ENCODE measurements at places on chromosomes 5 and 9.

GRCh38 chr9:114339130-114339908 is 9.7 kb downstream of the ORM2 start:
- DNase-seq, result peak; percentile 13

DNA sequence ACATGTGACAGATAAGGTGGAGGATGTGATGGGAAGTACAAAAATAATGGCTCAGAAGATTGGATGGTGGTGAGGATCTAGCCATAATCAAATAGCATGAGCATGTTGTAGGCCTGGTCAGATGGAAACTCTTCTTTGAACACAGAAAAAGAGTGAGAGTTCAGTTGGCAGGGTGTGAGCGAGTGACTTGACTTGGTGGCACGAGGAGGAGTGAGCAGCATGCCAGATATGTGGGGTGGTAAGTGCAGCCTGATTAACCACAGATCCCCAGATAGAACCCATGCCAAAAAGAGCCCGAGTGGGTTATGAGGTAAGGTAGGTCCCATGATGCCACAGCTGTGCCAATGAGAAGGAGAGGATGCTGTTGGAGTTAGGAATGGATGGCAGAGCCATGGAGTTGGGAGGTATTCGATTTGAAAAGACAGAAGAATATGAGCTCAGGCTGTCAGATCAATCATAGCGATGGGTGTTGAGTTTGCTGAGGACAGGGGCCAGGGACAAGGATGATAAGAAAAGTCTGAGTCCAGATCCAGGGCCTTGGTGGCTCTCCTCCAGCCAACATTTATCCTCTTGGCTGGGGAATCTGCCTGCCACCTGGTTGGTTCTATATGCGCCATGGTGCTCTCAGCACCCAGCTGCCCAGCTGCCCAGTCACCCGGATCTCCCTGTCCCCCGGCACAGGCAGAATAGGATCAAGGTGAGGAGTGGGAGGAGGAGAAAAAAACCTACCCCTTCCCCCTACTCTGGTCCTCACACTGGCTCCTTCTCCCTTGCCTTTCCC is 16.5 kb downstream of the GARNL3 start:
- no peak for DNase-seq

GRCh38 chr5:135660826-135661575 is 82.2 kb upstream of the CXCL14 start:
- peak; percentile 66 for DNase-seq

GRCh38 chr9:19460243-19460642 is 51.4 kb downstream of the ACER2 start:
- DNase-seq, result no peak

DNA sequence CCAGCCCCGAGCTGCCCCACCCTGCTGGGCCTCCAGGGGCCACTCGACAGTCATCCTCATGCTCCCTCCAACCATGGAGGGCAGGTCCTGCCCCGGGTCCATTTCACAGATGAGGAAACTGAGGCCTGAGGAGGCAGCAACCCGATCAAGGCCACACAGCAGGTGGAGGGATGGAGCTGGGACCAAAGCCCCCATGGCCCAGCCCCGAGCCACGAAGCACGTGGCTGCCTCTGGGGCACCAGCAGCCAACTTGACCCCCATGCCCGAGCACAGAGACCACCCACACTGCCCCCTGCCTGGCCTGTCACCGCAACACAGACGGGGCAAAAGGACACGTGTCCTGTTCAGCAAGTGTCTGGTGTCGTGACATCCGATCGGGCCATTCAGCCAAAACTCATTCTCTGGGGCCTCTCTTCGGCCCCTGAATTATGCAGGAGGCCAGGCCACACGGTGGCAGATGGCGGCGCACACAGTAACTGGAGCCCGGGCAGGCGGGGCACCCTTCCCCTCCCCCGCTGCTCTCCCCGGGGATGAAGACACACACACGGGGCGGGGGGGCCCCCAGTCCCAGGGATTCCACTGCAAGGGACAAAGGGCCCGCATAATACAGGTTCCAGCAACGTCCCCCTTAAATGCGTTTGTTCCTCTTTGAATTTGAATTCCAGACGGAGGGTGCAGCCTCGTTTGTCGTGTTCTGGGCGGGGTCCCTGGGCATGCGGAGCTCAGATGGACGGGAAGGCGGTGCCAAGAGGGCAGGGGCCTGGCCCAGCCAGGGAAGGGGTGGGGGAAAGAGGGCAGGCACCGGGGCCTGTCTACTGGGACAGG is 29.4 kb upstream of the TMEM250 start:
- no peak for DNase-seq

DNA sequence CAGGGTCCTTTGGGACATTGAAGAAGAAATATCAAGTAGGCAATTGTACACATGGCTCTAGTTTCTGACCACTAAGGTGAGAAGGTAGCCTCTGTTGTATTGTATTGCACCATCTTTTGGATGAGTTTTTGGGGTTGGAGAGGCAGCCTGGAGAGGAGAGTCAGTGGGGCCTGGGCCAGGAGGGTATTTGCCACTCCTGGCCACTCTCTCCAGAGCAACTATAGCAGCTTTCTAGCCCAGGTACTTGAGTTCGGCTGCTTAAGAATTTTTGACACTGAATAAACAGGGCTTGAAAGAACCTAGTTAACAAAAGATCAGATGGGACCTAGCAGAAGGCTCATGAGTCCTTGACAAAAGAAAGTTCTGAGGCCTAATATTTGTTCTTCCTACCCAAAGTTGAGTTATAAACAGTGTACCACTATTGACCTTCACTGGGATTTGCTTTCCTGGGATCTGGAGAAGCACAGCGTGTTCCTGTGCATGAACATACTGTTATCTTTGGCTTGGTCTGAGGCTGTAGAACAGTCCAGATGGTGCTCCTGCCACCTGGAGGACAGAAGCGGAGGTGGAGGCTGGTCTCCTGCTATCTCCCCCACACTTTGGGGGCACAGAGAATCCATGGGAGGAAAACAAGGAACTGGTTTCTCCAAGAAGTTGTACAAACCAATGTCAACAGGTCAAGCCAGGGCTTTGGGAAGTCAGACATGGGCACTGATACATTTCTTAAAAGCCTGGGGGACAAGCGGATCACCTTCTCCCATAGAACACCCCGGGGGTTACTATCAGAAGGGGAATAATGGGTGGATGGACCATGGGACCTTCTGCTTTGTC is 110.4 kb upstream of the LIFR start:
- DNase-seq, result peak; percentile 2

DNA sequence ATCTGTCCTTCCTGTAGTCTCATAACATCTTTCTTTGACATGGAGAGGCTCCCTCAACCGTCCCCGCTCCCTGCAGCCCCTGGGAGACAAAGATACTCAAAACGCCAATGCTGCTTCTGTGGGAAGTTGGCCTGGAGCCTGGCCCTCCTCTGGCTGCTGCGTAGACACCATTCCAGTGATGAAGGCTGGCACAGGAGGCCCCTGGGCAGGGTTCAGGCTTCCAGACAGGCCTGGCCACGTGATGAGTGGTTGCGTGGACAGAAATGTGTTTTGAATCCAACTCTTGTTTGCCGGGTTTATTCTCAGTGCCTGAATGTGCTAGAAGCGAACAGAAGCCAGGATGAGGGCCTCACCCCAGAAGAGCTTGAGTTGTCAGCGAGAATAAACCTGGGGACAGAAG is 43.2 kb upstream of the NKX2-5 start:
- no peak for DNase-seq

DNA sequence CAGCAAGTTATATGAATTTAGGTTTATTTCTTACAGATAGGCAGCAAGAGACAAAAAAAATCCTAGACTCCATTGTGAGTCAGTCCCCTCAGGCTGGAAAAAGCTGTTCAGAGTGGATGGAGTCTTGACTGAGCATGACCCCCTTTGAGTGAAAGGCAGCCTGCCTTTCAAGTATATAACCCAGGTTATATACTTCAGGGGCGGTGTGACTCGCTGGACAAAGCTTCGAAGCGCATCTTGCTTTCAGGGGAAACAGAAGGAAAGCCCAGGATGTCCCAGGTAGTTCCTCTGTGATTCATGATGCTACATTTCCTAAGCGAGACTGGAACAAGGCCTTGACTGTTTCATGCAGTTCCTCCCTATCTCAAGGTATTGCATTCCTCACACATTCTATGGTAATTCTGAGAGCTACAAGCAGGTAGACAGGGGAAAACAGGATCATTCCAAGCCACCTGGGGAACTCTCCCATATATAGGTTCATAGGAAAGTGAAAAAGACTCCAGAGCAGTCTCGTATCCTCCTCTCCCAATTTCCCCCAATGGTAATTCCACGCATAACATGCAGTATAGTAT is 1244.1 kb upstream of the CDH6 start:
- DNase-seq, result no peak

DNA sequence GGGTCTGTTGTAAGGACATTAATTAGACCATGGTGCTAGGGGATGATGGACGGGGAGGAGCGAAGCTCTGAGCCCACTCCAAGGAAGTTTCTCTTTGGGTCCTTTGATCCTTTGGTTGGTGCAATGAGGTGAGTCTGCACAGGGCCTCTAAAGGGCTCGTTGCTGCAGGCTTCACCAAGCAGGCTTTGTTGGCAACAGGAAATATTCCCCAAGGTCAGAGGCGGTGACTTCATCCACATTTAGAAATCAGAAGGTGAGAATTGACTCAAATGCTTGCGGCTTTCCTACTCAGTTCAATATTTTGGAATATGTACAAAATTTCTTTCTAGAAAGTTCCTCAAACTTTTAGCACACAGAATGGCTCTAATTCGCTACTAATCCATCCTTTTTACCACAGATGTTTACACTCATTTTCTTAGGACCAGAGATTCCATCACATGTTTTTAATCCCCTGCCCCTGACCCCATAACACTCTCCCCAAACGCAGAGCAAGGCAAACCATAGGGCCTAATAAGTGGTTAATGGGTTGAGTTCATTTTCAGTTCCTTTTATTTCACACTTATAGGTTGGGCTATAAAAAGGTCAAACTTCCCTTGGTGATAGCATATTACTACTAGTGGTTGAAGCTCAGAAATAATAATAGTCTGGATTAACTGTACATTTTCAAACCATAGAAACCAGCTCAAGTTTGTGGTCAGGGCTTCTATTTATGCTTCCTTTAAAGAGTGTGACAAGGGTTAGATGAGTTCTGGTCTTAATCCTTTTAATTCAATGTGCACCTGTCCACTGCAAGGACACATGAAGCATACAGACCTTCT is 37.3 kb upstream of the TMEM252 start:
- DNase-seq, result no peak

- no peak for DNase-seq
Observed at GRCh38 chr5:138603249-138603920, 28.2 kb upstream of the HSPA9 start.

DNA sequence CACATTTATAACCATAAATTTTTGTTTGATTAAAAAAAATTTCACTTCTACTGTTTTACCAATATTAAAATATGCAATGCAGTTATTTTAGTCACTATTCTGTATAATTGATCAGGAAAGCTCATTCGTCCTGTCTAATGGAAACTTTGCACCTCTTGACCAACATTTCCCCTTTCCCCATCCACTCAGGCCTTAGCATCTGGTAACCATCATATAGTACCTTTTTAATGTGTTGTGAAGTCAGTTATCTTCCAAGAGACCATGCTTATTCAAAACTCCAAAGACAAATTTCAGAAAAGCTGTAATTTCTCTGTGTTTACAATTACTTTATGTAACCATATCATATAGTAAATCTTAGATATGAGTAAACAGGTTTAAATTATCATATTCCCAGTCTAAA is 145.9 kb downstream of the CTNND2 start:
- DNase-seq, result no peak

GRCh38 chr9:84229191-84229590 is 111.4 kb downstream of the SLC28A3 start:
- DNase-seq, result no peak

GRCh38 chr9:131235480-131235851 is 40.8 kb downstream of the FAM78A start:
- no peak for DNase-seq

DNA sequence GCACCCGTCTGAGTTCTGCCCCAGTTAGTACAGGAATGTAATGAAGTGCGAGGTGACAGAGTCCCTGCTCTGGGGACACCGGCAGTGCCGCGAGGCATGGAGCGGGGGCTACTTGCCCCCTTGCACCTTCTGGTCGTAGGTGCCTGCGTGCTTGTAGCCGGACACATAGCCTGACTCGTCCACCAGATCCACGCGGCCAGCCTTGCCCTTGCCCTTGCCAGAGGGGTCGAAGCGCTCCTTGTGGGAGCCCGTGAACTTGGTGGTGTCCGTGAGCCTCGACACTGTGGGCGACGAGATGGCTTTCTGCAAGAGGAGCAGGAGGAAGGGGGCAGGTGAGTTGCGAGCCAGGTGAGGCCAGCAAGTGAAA is 28.2 kb downstream of the TPPP start:
- DNase-seq, result no peak

- DNase-seq, result no peak
Observed at GRCh38 chr5:41978676-41979075, 53.6 kb downstream of the FBXO4 start.

DNA sequence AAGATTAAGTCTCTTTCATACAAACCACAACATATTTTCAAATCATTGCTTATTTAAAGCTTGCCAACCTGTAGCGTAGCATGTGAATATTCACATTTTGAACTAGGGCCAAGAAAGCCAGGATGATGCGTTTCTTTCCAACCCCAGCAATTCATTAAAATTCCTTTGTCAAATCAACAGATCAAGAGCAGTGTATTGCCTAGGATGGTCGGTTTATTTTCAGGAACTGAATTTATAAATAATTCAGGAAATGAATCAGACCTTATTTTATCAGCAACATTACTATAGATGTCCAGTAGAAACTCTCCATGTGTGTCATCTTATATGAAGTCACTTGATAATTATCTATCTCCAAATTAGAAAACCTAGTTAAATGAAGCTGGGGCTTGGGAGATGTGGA is 13.2 kb upstream of the AUH start:
- no peak for DNase-seq

DNA sequence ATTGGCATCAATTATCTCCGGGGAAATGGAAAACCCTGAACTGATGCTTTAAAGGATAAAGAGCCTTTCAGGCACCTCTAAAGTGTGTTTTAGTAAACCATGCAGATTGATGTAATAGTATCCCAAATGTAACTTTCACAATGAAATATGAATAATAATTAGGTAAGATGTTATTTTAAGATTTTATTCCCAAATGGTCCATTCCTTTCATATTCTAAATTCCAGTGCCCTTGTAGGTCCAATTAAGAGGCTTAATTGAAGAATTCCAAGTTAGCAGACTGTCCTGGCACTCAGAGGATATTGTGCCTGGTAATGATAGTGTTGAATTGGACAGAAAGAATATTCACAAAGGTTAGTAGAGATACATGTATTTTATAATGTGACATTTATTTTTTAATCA is 352.5 kb upstream of the NUDT12 start:
- DNase-seq, result no peak

DNA sequence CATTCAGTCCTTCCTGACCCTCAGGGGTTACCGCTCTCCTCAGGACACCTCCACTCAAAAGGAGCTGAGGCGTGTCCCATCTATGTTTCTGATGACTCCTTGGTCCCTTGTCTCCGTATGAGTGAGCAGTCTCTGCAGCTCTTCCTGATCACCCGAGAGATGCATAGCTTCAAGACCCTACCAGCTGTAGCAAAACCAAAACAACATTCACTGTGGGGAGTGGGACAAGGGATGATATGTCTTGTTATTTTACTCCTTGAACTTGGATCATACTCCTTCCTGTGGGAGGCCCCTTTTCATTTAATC is 14.4 kb downstream of the GLDC start:
- no peak for DNase-seq
